Tongue (tissue), 3 donors: ENCODE measurements at places on chromosomes 12 and 14.

- DNase-seq: no peak
Measured at GRCh38 chr12:128940974-128941373, 87.7 kb downstream of the GLT1D1 start.

DNA sequence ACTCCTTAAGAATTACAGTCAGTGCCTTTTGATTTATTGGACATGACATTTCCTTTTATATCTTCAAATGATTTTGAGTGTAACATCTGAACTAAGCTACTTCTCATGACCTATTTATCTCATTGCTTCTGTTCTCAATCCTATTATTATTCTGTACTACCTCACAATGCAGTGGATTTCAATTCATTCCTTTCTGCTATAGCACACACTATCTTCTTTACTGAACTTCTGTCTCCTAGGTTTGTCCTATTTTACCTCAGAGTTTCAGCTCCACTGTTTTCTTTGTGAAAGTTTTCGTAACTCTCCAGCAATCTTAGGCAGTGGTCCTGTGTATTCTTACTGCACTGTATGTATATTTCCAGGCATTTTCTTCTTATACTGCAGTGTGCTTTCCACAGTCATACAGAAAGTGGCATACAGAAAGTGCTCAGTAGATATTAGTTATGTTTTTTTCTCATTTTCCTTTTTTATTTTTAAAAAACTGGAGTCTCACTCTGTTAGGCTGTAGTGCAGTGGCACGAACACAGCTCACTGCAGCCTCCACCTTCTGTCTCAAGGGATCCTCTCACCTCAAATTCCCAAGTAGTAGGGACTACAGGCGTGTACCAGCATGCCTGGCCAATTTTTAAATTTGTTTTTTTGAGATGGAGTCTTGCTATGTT is 368.6 kb upstream of the RGS6 start:
- DNase-seq: no peak

GRCh38 chr12:52360663-52361271 is 6.5 kb downstream of the KRT85 start:
- DNase-seq: peak; percentile 78

DNA sequence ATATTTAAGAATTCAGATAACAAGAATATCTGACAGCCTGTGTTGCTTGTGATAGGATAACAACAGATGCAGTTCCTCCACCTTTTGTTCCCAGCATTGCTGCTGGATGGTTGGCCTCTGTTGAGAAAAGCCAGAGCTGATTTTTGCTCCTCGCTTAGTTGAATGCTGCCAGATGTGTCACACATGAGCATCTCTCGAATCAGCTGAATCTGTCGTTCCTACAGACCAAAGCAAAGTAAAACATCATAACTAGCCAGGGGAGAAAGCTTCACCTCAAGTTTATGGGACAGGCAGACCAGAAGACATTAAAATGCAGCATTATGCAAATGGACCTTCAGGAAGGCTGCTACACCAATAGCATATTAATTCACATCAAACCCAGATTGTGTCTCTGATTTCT is 20.1 kb downstream of the RACGAP1 start:
- DNase-seq: peak; percentile 23

- no peak for DNase-seq
Measured at GRCh38 chr14:92926180-92926845, 3.4 kb downstream of the CHGA start.

DNA sequence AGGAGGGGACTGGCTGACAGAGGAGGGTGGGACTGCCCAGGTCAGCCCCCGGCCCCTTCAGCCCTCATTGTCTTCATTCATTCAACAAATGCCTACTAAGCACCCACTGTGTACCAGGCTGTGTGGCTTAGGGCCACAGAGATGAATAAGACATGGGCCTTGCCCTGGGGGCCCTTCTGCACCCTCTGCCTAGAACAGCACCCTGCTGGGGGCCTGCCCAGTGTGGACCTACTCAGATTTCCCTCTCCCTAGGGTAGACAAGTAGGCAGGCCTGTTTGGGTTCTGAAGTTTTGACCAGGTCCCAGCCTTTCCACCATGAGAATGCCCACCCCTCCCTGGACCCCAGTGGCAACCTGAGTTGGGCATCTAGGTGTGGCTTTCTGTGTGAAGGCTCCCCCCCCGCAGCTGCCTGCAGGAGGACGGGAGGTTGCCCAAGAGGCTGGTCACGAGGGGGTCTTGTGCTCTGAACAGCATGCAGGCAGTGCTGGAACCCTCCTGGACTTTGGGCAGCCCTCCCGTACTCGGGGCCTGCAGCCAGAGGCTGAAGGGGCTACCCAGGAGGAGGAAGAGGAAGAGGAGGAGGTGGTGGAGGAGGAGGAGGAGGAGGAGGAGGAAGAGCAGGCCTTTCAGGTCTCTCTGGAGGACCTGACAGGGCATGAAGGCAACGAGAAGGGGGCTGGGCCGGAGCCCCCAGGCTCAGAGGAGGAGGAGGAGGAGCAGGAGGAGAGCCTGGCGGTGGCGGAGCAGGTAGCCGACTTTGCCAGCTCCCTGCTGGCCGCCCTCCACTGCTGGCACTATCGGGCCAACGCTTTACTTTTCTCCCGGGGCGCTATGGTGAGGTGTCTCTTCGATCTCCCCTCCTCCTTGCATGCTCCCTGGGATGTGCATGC is 33.4 kb downstream of the PLEKHG3 start:
- DNase-seq: no peak

- no peak for DNase-seq
Measured at GRCh38 chr12:93094988-93095737, 166.1 kb upstream of the EEA1 start.

GRCh38 chr14:98507264-98507663 is 764.7 kb downstream of the BCL11B start:
- DNase-seq: no peak

- DNase-seq: no peak
Measured at GRCh38 chr14:80364274-80364673, 153.0 kb upstream of the DIO2 start.

- no peak for DNase-seq
Measured at GRCh38 chr12:104620837-104621531, 164.2 kb downstream of the CHST11 start.

GRCh38 chr12:53938326-53939140 is at the start of gene HOXC13:
HOXC13 (plus strand) TSS chr12:53938831; CDS start chr12:53938907, 76 bp downstream.
- DNase-seq: peak; percentile 59

DNA sequence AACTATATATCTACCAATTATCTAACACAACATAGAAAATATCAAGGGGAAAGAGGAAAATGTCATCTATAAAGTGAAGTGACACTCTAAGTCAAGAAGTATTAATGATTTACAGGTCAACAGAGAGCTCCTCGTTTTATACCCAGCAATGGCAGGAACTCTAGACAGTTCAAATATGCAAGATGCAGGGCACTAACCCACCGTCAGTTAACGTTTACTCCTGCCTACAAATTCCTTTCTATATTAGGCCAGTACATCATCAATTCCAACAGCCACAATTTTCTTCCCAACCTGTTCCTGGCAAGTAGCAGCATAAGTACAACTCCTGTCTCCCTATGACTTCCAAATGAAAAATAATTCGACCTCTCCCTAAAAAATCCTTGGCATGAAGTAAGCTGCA is 9.0 kb upstream of the KANSL2 start:
- no peak for DNase-seq

GRCh38 chr12:122888232-122888752 is 7.6 kb downstream of the VPS37B start:
- peak; percentile 74 for DNase-seq

GRCh38 chr14:64220466-64220865 is 73.7 kb downstream of the ESR2 start:
- DNase-seq: peak; percentile 66

DNA sequence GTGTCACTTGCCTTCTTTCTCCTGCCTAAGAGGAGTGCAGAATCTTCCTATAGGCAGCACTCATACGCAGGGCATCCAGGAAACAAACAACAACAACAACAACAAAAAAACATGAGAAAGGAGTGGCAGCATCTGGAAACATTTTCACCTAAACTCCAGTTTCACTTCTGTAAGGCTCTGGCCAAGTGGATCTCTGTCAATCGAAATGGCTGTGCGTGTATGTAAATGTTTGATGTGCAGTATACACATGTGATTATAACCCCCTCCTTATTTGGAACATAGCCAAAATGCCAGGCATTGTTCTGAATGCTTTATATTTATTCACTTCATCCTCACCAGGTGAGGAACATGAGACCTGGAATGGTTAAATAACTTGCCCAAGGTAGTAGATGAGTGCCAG is 76.8 kb downstream of the COX16 start:
- DNase-seq: no peak

DNA sequence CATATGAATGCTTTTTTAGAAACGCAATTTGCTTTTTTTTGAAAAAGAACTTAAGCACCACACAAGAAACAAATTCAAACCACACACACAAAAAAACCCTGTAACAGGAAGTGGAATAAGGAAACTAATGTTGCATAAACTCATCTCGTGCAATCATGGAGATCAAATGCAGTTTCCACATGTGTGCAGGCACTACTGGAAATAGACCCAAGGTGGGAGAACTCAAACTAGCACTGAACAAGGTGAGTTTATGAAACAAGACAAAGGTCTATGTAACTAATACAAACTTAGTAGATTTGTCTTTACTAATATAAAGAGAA is 17.5 kb downstream of the NIN start:
- no peak for DNase-seq

- DNase-seq: no peak
Measured at GRCh38 chr12:18955594-18955993, 173.9 kb upstream of the PLEKHA5 start.

GRCh38 chr14:101721951-101722661 is 39.4 kb upstream of the PPP2R5C start:
- no peak for DNase-seq

- DNase-seq: no peak
Measured at GRCh38 chr12:63224396-63224795, 73.4 kb upstream of the AVPR1A start.

GRCh38 chr14:75521415-75522199 is 662 bp upstream of the BATF start:
- DNase-seq: no peak

GRCh38 chr12:51496895-51497294 is 72.3 kb downstream of the SLC4A8 start:
- DNase-seq: no peak

DNA sequence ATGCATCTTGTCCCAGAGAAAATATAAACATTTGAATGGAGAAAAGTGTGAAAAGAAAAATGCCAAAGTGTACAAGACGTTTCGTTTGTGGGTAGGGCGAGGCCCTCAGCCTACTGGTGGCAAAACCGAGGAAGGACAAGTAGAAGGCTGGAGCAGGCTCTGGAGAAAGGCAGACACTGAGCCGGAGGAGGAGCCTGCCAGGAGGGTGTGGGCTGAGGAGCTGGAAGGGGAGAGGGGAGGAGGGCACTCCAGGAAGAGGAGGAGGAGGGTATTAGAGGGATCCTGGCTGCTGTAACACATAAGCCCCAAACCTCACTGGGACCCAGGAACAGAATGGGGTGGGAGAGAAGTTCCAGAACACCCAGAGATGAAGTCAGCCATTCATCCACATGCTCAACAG is 47.7 kb downstream of the CLMN start:
- no peak for DNase-seq

GRCh38 chr12:68001486-68002466 is 12.5 kb downstream of the IFNG-AS1 start:
- DNase-seq: no peak

- no peak for DNase-seq
Measured at GRCh38 chr14:102772781-102773570, 4.3 kb upstream of the TRAF3 start.

GRCh38 chr12:52436828-52437474 is 2.8 kb upstream of the KRT75 start:
- DNase-seq: no peak

DNA sequence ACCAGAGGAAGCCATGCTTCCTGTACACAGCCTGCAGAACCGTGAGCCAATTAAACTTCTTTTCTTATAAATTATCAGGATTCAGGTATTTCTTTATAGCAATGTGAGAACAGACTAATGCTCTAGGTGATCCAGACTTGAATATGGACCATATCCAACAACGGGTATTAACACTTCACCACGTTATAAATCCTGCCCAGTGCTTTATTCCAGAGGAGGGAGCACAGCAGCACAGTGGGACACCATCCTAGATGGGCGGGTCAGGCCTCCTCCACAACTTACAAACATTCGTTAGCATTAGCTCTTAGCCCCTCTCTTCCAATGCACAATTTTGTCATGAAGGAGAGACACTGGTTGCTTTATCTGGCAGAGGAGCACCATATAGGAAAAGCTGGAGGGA is 66.0 kb downstream of the TMCC3 start:
- DNase-seq: no peak

DNA sequence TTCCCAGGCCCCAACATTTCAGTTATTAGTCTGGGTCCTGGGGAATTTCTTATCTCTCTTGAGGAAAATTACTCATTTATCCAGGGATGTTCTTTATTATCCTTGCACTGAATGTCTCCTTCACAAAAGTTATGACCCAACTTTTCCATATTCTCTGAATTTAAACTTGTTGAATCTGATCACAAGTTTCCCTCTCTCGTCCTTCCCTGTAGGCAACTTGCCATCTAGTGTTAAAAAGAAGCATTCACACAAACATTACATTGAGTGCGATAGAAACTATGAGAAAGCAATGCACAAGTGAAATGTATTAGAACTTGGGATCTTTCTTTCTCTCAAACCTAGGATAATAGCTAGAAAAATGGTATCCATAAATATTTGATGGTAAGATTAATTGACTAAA is 608.4 kb downstream of the FSCB start:
- DNase-seq: peak; percentile 29

DNA sequence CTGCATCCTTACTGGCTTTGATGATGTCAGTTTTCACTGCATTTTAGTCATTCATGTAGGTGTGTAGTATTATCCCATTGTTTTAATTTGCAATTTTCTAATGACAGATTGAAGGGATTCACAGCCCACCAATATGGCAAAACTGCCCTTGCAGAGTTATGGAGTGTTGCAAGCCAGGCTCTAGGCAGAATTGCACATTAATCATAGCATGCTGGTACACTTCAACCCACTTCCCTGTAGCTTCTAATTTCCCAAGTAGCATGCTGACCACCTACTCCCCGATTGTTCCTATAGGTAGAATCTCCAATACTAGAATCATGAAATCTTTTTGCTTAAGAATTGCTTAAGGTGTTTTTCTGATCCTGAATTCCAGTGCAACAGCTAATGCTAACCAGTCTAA is 5.2 kb upstream of the RNASE6 start:
- no peak for DNase-seq

DNA sequence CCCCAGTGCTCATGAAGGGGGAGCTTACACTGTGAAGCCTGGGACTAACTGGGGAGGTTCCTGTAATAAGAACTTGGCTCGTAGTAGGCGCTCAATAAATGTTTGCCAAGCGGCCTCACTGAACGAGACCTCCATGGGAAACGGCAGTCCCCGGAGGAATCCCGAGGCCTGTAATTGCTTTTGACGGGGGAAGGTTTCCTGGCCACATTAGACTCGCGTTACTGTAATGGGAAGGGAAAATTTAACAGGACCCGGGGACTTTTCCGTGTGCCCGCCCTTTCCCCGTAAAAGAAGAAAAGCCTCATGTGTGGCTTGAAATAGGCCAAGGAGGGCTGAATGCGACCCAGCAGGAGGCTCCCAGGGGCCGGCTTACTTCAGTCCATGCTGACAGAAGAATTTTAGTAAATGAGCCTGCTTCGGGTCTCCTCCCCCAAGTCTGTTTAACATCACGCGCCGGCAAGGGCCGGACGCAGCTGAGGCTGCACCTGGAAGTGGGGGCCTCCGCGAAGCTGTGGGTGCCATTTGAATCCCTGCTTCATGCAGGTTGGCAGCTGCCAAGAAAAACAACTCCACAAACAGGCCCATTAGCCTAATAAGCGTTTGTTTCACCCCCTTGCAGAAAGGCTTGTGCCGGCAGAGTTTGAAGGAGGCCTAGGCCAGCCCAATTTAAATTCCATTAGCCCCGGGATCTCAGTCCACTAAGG is 39.8 kb upstream of the PWP1 start:
- DNase-seq: peak; percentile 92
